ENCODE measurements at places on chromosomes 7 and 10. TPM values are rescaled to one million over a fixed set of nuclear protein-coding genes. Genes with fewer than 3 reads are reported as not detected.

- no peak for DNase-seq
Observed at GRCh38 chr10:106435081-106435480, 729.4 kb downstream of the SORCS1 start.

DNA sequence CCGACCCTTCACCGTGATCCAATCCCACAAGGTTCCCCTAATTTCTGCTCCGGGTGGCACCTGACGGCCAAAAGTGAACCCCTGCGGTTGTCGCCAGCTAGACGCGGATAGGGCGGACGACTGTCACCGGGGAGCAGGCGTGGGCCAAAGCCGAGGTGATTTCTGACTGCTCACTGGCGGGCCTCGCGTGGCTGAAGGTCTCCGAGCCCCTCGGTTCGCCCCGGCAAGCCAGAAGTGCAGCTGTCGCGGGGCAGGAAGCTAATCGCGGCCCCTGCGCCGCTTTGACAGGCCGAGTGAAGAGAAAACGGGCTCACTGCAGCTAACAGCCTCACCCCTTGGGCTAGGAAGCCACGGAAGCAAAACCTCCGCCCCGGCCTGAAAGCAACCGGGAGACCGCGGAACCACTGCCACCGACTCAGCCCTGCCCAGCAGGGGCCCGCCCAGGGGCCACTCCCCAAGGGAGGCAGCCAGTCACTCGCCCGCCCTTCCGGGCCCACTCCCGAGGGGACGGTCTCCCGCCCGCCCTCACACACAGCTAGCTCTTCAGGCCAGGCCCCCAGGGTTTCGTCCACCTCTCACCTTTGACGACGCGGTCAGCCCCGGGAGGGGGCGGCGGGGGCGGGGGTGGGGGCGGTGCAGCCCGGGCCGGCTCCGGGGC, 469 bp downstream of the PPP3CB start:
- DNase-seq: peak; percentile 82

DNA sequence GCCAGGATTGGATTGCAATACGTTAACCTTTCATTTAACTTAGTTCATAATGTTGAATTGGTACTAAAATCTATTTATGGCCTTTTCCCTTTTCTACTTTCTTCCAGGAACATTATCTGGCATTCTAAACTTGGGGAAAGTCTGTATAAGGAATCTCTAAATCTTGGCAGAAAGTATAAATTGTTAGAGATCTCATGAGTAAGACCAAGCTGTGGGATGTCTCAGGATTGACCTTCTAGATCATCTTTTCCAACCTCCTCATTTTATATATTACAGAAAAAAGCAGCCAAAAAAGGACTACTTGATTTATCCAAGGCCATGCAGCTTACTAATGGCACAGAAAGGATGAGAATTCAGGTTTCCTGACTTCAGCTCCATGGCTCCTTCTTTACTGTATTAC, 598.3 kb downstream of the INHBA start:
- DNase-seq: peak; percentile 66

The PTEN gene
- total RNA-seq: 114 TPM

- no peak for DNase-seq
Observed at GRCh38 chr7:132709971-132710567, 133.8 kb upstream of the PLXNA4 start.

- DNase-seq: no peak
Observed at GRCh38 chr10:126066456-126066855, 170.1 kb downstream of the FANK1 start.

GRCh38 chr7:65798111-65799075, 74.5 kb upstream of the VKORC1L1 start:
- no peak for DNase-seq
